Spinal cord (tissue), 10 donors: ENCODE measurements at places on chromosomes 2 and 18. TPM values are rescaled to one million over a fixed set of nuclear protein-coding genes. Genes with fewer than 3 reads are reported as not detected.

- no peak for DNase-seq
Observed at GRCh38 chr2:134522496-134523455, 196.0 kb downstream of the TMEM163 start.

DNA sequence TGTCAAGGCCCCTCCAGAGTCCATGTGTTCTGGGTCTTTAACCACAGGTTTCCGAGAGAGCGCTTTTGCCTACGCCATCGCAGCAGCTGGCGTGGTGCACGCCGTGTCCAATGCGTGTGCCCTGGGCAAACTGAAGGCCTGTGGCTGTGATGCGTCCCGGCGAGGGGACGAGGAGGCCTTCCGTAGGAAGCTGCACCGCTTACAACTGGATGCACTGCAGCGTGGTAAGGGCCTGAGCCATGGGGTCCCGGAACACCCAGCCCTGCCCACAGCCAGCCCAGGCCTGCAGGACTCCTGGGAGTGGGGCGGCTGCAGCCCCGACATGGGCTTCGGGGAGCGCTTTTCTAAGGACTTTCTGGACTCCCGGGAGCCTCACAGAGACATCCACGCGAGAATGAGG is 9.3 kb downstream of the WNT10A start:
- no peak for DNase-seq

Gene C2orf74
- 12.2 TPM for total RNA-seq

Gene STAT1
- 44.1 TPM for total RNA-seq

Gene LRRC30
- total RNA-seq: not detected

DNA sequence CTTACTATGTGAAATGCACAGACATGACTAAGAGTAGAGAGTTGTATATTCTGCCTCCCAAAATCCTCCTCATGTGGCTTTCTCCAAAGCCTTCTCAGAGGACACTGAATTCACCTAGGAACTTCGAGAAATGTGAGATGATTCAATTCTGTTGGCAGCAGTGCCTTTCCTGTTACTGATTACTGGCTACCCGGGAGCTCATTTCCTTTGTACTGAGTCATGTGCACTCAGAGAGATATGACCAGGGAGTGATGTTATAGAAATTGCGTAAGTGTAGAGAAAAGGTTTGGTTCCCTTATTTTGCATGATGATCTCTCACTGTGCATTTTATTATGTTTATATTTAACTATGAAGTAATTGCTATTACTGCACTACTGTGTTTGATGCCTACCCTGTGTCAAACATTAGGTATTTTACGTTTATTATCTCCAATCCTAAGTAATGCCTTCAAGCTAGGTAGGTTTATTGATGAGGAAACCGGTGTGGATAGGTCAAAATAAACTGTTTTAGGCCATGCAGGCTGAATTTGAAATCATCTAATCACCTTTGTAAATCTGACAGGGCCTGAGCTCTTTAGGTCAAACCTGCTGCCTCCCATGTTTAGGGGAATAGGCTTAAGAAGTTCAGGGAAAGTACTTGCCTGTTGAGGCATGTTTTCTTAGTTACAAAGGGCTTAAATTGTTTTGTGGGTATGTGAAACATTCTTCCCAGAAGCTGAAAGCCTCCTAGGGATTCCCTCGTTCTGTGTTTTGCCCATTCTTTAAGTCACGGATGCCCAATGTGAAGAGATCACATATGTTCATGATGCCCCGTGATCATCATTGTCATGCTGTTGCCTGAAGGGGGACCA is 86.8 kb downstream of the FMNL2 start:
- no peak for DNase-seq

- no peak for DNase-seq
Observed at GRCh38 chr18:39622431-39622830, 2056.8 kb upstream of the CELF4 start.

DNA sequence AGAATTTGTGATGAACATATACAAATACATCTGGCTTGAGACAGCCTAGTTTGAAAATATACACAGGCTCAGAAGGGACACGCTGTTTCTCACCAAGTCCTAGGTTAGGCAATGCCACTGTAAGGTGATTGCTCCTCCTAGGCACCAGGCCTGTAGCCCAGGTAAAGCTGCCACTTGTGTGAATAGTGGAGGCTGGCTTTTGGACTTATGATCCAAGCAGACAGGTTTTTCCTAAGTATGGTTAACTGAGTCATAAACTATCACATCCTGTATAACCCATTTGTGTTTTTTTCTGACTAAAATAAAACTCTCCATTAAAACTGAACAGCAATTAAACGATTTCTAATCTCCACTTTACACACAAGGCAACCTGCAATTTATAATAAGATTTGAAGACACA is 81.0 kb downstream of the SEMA4F start:
- no peak for DNase-seq

- DNase-seq: no peak
Observed at GRCh38 chr2:232362174-232362900, 16.2 kb upstream of the ALPP start.
